ENCODE measurements at places on chromosomes 3 and 15.

GRCh38 chr3:176523114-176523513 is 674.2 kb downstream of the TBL1XR1 start:
- no peak overlapping the region for H3K4me3 ChIP-seq
- H3K27ac ChIP-seq, result no peak overlapping the region
- no peaks in the 10 kb centered on the region for H3K36me3 ChIP-seq

DNA sequence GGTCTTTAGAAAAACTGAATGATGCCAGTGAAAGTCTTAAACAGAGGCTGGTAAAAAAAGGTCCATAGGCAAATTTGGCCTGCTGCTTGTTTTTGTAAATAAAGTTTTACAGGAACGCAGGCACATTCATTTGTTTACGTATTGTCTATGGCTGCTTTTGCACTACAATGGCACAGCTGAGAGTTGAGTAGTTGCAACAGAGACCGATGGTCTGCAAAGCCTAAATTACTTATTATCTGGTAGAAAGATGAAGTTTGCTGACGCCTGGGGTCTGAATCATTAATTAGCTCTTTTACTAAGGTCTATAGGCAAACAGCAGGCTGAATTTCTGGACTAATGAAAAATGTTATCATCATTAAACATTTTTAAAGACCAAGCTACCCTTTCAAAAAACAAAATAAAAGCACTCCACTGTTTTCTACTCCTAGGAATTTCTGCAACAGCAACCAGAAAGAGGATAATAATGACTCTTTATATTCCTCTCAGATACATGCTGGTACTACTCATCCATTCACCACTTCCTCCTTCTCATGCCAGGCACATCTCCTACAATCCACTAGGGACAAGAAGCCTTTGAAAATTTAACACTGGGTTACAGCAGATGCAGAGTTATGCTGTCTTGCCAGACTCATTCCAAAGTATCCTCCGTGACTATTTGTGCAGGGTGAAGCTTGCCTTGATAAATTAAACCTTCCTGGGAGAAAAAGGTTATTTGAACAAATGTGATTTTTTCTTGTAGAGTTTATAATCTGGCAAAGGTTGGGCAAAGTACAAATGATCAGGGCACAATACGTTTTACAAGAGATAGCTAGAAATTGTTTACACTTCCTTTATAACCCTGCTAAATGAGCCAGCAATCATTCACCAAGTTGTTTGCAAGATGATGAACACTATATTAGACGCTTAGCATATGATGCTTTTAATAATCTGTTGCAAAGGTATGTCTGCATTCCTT is 6.0 kb downstream of the GATM start:
- no peaks in the 10 kb centered on the region for H3K36me3 ChIP-seq
- no peaks in the 10 kb centered on the region for H3K27me3 ChIP-seq
- no peak overlapping the region for H3K27ac ChIP-seq
- H3K4me1 ChIP-seq, result peaks cover 11% of the 10 kb centered on the region

DNA sequence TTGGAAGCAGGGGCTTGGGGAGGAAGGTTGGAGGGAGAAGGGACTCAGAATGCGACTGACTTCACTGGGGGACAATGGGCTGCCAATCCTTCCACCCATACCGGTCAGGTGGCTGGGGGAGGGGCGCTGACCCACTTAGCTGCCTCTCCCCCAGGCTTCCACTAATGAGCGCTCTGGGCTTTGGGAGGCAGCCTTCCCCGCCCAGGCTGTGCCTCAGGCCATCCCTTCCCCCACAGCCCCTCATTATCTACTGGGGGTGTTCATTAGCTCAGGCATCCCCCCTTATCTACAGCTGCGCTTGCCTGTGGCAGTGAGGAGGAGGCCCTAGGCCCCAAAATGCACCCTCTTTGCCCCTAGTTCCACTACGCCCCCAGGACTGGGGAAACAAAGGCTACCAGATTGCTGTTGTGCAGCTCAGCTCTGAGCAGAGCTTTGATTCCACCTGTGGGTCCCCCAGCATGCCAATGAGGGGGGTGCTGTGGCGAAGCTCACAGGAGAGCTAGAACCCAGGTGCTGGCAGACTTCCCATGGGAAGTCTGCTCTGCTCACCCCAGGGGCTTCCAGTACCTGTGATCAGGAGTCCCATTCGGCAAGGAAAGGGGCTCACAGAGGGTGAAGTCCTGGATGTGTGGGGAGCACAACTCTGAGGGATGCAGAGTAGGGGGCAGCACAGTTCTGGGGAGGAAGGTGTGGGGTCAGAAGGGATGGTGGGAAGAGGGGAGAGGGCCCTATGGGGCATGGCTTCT is 29.4 kb upstream of the SEMA3F start:
- peaks cover 14% of the 10 kb centered on the region for H3K4me1 ChIP-seq
- no peaks in the 10 kb centered on the region for H3K27me3 ChIP-seq
- no peak for DNase-seq
- no peak overlapping the region for H3K4me3 ChIP-seq
- H3K27ac ChIP-seq, result no peak overlapping the region
- H3K36me3 ChIP-seq, result no peaks in the 10 kb centered on the region

- H3K4me1 ChIP-seq, result no peaks in the 10 kb centered on the region
- no peak for DNase-seq
- H3K27ac ChIP-seq, result no peak overlapping the region
- no peaks in the 10 kb centered on the region for H3K27me3 ChIP-seq
- no peak overlapping the region for H3K4me3 ChIP-seq
Measured at GRCh38 chr3:130738241-130738640, 8.4 kb downstream of the PIK3R4 start.

- peak; percentile 80 for DNase-seq
- no peaks in the 10 kb centered on the region for H3K27me3 ChIP-seq
- no peak overlapping the region for H3K27ac ChIP-seq
- no peaks in the 10 kb centered on the region for H3K36me3 ChIP-seq
- H3K4me3 ChIP-seq, result no peak overlapping the region
Measured at GRCh38 chr3:187264021-187264420, 27.5 kb downstream of the MASP1 start.

DNA sequence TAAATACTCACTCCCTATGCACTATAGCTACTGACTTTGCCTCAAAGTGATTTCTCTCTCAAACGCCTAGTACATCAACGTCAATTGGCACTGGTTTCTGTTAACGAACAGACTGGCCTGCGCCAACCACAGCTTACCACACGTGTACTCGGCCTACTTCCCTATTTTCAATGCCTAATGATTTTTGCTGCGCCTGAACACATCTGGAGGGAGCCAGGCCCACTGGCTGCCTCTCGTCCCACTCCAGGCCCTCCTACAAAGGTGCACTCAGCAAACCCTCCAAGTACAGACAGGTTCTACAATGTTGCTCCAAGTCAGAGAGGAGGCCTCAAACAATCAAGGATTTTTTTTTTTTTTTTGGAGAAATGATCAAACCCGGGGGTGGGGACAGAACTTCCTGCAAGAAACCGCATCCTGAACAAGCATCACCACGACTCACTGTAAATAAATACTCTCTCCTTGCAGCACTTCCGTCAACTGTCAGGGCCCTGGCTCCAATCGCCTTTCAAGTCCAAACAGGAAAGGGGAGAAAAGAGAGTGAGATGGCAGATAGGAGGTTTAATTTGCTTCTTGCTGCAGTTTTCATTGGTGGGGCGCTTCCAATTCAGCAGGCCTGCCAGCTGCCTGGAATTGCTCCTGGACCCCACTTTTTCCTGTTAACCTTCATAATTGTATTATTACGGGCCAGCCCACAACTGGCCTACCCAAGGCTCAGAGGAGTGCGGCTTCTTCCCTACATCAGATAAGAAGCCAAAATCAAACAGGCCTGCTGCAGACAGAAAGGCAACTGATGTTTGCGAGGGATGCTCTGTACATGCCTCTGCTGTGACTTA is 139.3 kb downstream of the FOXP1 start:
- H3K27me3 ChIP-seq, result no peaks in the 10 kb centered on the region
- H3K27ac ChIP-seq, result no peak overlapping the region
- H3K4me3 ChIP-seq, result no peak overlapping the region
- no peaks in the 10 kb centered on the region for H3K36me3 ChIP-seq
- DNase-seq, result peak; percentile 35

- no peaks in the 10 kb centered on the region for H3K4me1 ChIP-seq
- no peaks in the 10 kb centered on the region for H3K27me3 ChIP-seq
- no peak for DNase-seq
- no peaks in the 10 kb centered on the region for H3K36me3 ChIP-seq
- H3K27ac ChIP-seq, result no peak overlapping the region
- H3K4me3 ChIP-seq, result no peak overlapping the region
Measured at GRCh38 chr15:61253186-61253585, 24.1 kb upstream of the RORA start.

- no peaks in the 10 kb centered on the region for H3K36me3 ChIP-seq
- no peaks in the 10 kb centered on the region for H3K27me3 ChIP-seq
- no peak for DNase-seq
- H3K4me1 ChIP-seq, result no peaks in the 10 kb centered on the region
Measured at GRCh38 chr3:129740090-129740489, 133.6 kb upstream of the PLXND1 start.

DNA sequence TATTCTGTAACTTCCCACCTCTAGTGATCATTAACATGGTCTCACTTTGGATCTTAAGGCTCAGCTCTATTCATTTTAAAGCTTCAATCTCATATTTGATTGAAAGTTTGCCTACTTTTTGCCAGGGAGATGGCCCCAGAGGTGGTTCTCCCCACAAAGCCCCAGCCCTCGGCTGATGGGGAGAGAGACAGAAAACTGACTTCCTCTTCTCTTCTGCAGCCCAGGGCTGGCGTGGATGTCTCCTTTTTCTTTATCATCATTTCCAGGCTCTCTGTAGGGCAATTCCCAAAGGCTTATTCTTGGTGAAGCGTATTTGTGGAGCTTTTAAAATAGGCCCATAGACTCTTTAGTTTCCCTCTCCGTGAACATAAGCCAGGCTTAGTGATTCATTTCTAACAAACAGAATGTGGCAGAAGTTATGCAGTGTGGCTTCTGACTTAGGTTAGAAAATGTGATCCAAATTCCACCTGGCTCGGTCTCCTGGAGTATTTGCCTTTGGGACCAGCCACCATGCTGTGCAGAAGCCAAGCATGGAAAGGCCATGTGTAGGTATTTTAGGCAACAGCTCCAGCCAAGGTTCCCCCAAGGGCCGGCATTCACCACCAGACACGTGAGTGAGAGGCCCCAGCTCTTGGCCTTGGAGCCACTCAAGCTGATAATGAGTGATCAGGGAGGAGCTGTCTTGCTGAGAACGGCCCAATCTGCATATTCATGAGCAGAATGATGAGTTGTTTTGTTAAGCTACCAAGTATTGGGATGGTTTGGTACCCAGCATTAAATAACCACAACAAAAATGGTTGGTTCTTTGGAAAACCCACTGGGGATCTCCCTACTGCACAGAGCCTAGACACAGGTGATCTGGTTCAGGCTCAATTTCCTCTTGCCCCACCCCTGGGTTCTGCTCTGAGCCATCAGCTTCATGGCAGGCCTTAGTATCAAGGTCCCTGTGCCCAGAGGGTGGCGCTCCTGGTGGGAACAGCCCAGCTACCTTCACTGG is 353.2 kb upstream of the PROK2 start:
- H3K27me3 ChIP-seq, result no peaks in the 10 kb centered on the region
- DNase-seq, result no peak
- H3K27ac ChIP-seq, result no peak overlapping the region
- H3K36me3 ChIP-seq, result no peaks in the 10 kb centered on the region
- H3K4me1 ChIP-seq, result no peaks in the 10 kb centered on the region
- H3K4me3 ChIP-seq, result no peak overlapping the region

GRCh38 chr3:23760325-23760724 is 45.4 kb upstream of the UBE2E1 start:
- no peaks in the 10 kb centered on the region for H3K36me3 ChIP-seq
- peaks cover 9% of the 10 kb centered on the region for H3K4me1 ChIP-seq

GRCh38 chr3:71759401-71759800 is 5.7 kb downstream of the GPR27 start:
- no peaks in the 10 kb centered on the region for H3K4me1 ChIP-seq
- no peak overlapping the region for H3K4me3 ChIP-seq

- no peak overlapping the region for H3K27ac ChIP-seq
- no peaks in the 10 kb centered on the region for H3K27me3 ChIP-seq
- no peaks in the 10 kb centered on the region for H3K4me1 ChIP-seq
- no peak overlapping the region for H3K4me3 ChIP-seq
Measured at GRCh38 chr3:69474186-69474585, 88.3 kb upstream of the FRMD4B start.

- H3K4me1 ChIP-seq, result no peaks in the 10 kb centered on the region
- no peak overlapping the region for H3K27ac ChIP-seq
- H3K4me3 ChIP-seq, result no peak overlapping the region
- no peak for DNase-seq
Measured at GRCh38 chr3:52185837-52186236, 12.1 kb upstream of the ALAS1 start.

DNA sequence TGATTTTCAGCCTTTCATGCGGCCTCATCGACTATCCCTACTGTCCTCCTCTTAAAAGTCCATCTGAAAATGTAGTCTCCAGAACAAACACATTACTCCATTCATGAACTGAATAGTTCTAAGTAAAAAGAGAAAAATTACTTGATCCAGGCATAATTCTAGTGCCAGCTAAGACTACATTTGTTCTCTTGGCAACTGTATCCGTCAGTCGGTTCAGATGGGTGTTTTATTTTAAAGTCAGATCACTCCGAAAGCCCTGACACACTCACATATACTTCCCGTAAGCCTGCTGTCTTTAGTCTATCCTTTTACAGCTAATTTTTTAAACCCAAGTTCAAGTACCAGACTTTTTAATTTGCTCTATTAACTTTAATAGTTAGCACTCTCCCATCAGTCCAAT is 1102.7 kb downstream of the ROBO1 start:
- no peaks in the 10 kb centered on the region for H3K4me1 ChIP-seq
- no peak overlapping the region for H3K27ac ChIP-seq
- DNase-seq, result no peak
- H3K27me3 ChIP-seq, result no peaks in the 10 kb centered on the region
- H3K4me3 ChIP-seq, result no peak overlapping the region
- H3K36me3 ChIP-seq, result no peaks in the 10 kb centered on the region

GRCh38 chr3:67866571-67866970 is 212.2 kb upstream of the SUCLG2 start:
- H3K27ac ChIP-seq, result no peak overlapping the region
- no peak for DNase-seq
- no peaks in the 10 kb centered on the region for H3K4me1 ChIP-seq
- no peaks in the 10 kb centered on the region for H3K36me3 ChIP-seq

- no peaks in the 10 kb centered on the region for H3K36me3 ChIP-seq
- H3K4me3 ChIP-seq, result no peak overlapping the region
- H3K4me1 ChIP-seq, result peaks cover 5% of the 10 kb centered on the region
- no peaks in the 10 kb centered on the region for H3K27me3 ChIP-seq
- peak; percentile 51 for DNase-seq
- no peak overlapping the region for H3K27ac ChIP-seq
Measured at GRCh38 chr3:64225695-64226499, 631 bp upstream of the PRICKLE2 start.

DNA sequence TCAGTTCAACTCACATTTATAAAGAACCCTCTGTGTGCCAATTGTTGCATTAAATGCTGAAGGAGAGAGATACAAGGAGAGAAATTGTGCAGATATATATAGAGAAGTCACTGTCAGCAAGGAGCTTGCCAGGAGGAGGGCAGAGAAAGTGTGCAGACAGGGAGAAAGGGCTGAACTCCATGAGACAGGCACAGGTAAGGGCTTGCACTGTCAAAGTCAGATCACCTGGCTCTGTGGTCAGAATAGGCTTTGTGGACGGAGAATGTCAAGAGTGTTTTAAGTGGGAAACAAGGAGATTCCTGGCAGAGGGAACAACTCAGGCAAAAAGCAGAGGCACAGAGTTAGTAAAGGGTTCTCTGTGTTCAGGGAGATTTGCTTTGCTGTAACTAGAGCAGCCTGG is 303.0 kb upstream of the TPRG1 start:
- no peaks in the 10 kb centered on the region for H3K4me1 ChIP-seq
- H3K36me3 ChIP-seq, result no peaks in the 10 kb centered on the region
- H3K27ac ChIP-seq, result no peak overlapping the region
- no peak overlapping the region for H3K4me3 ChIP-seq

GRCh38 chr3:112074616-112075497 is 11.3 kb upstream of the C3orf52 start:
- DNase-seq, result peak; percentile 90
- H3K36me3 ChIP-seq, result no peaks in the 10 kb centered on the region
- no peaks in the 10 kb centered on the region for H3K27me3 ChIP-seq
- H3K4me3 ChIP-seq, result no peak overlapping the region
